ENCODE measurements at places on chromosomes 11 and 22.

GRCh38 chr11:81484196-81484595 lies 1249.5 kb downstream of the FAM181B start:
- no peak for DNase-seq

DNA sequence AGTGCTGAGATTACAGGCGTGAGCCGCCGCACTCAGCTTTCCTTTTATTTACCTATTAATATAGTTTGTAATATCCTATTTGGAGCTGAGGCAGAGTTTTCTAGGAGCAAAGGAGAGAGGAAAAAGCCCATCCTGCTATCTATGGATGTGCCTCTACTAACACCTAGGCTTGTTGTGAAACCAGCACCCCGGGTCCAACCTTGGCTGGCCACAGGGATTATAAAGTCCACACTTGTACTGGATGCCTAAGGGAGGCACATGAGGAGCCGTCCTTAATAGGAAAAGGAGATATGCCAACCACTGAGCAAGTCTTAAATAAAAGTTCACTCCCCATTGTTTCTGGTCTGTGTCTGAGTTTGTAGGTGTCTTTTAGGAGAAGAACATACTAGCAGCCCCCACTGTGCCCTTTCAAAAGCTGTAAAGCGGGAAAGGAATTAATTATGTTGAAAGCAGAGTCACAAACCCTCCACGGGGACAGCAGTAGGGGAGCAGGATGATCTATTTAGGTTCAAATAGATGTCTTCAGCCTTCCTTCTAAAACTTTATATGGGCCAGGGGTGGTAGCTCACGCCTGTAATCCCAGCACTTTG lies 29.3 kb downstream of the RRP7A start:
- no peak for DNase-seq

- no peak for DNase-seq
Observed at GRCh38 chr22:42072606-42073330, 1.3 kb upstream of the PHETA2 start.

- DNase-seq, result peak; percentile 96
Observed at GRCh38 chr22:32985899-32986765, 72.0 kb downstream of the SYN3 start.

DNA sequence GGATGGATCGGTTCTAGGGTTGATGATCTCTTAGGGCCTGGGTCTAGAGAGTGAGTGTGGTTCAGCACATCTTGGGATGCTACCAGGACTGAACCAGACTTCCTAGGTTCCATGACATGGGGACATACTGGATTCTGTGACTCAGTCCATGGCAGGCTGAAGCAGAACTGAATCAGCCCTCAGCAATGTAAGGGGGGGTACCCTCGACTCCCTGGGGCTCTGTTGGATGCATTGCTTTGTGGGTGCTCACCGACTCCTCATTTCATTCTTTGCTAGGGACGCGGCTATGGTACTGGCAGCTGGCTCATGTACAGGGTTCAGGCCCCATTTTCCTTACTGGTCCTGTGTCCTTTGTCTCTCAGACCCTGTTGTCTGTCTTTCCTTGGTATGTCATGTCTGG lies 733 bp upstream of the GRAMD1B start:
- DNase-seq, result no peak

- no peak for DNase-seq
Observed at GRCh38 chr22:24695060-24695459, 79.5 kb downstream of the PIWIL3 start.

GRCh38 chr11:126328001-126328390 lies 24.1 kb downstream of the DCPS start:
- DNase-seq, result no peak

DNA sequence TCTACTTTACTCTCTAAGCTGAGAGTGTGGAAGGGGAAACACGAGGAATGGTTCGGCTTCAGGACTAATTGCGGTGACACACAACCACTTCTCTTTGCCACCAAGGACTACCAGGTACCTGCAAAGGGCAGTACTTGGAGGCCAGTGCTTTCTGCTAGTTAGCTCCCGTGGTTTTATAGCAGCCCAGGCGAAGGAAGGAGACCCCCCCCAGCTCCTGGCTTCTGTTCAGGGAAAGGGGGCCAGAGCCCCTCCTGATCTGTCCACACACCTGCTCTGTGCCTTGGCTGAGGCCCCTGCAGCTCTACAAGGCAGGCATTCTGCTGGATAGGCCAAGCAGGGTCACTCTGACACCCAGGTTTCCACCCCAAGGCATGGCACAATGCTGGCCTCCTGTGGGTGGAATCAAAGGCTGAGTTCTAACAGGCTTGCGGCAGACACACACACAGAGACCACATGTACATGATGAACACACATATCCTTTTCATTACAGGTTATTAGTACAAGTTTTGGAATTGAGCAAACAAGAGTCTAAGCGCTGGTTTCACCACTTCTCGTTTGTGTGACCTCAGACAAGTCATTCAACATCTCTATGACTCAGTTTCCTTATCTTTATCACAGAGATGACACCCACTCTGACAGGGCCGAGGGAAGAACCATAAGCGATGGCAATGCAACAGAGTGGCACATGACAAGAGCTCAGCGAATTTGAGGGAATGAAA lies 7.5 kb downstream of the SERPIND1 start:
- no peak for DNase-seq

DNA sequence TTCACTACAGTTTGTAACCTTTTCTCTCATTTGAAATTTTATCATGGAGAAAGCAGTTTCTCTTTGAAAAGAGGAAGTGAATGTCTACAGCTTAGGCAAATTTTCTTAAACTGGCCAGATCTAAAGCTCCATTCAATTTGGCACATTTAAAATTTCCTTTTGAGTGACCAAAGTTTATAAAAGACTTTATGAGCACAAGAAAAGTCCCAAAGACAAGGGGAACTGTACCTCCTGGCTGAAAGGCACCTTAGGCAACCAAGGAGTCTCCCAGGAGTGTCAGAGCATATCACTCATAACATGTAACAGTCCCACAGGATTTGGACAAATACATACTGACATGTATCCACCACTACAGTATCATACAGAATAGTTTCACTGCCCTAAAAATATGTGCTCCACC lies 41.3 kb downstream of the NARS2 start:
- no peak for DNase-seq

DNA sequence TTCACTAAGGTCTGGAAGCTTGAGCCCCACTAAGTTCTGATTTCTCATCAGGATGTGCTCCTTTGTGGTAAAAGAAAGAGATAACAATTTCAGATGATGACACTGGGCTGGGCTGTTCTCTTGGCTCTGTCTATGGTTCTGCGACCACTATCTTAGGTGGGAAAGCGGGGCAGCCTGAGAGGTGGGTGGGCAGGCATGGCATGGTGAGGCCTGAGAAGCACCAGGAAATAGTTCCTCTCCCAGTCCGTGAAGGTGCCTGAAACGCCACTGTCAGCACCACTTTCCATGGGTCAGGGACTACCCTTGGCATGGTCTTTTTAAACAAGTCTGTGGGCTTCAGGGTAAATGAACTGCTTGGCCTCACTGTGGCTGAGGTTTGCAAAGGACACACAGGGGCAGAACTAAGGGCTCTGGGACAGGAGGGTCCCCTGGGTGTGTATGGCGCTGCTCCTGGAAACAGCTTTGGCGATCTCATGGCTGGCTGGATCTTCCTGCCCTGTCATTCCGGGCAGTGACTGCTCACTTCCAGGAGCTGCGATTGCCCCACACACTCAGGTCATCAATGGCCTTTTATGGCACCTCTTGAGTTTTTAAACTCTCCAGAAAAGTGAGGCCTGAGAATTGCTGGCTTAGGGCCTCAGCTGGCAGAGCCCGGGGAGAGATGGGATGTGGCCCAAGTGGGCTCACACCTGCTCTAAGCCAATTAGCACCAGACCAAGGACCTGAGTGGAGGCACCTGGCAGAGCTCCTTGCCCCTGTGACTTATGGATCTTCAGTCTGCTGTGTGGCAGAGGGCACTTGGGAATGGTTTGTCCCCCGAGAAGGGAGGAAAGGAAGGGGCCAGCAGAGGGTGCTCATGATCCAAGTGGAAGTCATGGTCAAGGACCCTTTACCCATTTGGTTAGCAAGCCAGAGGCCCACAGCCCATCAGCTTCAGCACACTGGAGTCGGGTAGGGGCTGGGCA lies 55.6 kb upstream of the LYVE1 start:
- DNase-seq, result peak; percentile 45

- no peak for DNase-seq
Observed at GRCh38 chr11:128273736-128274135, 313.6 kb downstream of the ETS1 start.

GRCh38 chr11:44684859-44685281 lies 41.9 kb upstream of the TSPAN18 start:
- no peak for DNase-seq

- DNase-seq, result peak; percentile 63
Observed at GRCh38 chr11:84780689-84781293, 846.4 kb downstream of the DLG2 start.

- DNase-seq, result no peak
Observed at GRCh38 chr11:109984634-109985289, 108.4 kb upstream of the ZC3H12C start.

- no peak for DNase-seq
Observed at GRCh38 chr11:44444770-44445321, 120.6 kb upstream of the CD82 start.

GRCh38 chr11:3155691-3156258 lies 9.3 kb downstream of the OSBPL5 start:
- DNase-seq, result peak; percentile 30

DNA sequence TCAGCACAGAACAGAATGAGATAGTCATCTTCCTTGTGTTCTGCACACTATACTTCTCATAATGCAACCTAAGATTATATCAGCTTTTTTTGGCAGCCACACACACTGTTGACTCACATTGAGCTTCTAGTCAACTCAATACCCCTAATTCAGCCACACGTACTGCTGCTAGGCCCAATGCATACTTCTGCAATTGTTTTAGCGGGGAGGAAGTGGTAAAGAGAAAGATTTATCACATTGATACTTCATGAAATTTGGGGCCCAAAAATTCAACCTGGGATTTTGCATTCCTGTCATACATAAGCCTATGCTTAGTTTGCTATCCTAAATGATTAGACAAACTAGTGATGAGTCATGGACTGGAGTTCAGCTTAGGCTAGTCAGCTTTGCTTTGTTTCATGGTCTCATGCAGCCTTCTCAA lies 8.6 kb upstream of the UPB1 start:
- DNase-seq, result no peak

DNA sequence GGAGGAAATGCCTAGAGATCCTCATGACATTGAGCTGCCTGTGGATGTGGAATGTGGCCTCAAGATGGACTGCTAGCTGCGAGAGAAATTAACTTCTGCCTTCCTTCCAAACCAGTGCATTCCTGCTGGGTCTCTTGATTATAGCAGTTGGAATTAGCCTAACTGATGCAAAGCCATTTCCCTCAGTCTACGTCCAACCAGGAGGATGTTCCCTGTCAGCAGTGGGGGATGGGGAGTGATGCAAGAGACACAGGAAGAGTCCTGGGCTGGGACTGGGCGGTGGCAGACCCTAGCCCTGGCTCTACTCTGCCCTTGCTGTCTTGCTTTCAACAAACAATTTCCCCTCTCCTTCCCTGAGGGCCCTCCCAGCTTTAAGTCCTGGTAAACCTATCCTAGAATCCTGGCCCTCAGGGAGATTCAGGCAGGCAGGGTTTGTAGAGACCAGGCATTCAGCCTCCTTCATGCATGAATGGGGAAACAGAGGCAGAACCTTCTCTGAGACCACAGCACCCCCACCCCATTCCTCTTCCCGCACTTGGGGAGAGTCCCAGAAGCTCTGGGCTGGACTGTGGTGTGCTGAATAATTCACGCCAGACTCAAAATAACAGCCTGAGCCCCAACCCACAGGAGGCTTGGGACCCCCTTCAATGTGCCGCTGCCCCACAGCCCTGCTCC lies 17.0 kb downstream of the C11orf96 start:
- no peak for DNase-seq

- DNase-seq, result peak; percentile 36
Observed at GRCh38 chr11:94933223-94934130, 39.9 kb downstream of the CWC15 start.

GRCh38 chr11:125464270-125464662 lies 31.8 kb downstream of the FEZ1 start:
- DNase-seq, result no peak

- DNase-seq, result no peak
Observed at GRCh38 chr22:29215012-29215860, 9.5 kb downstream of the EMID1 start.

- no peak for DNase-seq
Observed at GRCh38 chr11:77617892-77618291, 19.7 kb downstream of the CLNS1A start.

DNA sequence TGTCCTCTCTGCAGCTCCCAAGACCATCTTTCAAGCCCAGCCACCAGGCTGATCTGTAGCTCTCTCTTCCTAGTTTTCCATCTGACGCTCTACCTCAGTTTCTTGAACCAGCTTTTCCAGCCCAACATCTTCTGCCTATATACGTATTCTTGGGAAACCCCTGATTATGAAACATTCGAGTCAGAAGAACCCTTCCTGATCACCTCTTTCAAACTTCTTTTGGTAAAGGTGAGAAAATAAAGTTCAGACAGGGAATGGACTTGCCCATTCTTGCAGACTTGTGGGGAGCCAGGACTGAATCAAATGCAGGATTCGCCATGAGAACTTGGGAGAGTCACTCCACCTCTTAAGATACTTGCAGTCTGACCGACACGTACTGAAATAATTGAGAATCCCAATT lies 169.5 kb upstream of the NARS2 start:
- DNase-seq, result no peak

DNA sequence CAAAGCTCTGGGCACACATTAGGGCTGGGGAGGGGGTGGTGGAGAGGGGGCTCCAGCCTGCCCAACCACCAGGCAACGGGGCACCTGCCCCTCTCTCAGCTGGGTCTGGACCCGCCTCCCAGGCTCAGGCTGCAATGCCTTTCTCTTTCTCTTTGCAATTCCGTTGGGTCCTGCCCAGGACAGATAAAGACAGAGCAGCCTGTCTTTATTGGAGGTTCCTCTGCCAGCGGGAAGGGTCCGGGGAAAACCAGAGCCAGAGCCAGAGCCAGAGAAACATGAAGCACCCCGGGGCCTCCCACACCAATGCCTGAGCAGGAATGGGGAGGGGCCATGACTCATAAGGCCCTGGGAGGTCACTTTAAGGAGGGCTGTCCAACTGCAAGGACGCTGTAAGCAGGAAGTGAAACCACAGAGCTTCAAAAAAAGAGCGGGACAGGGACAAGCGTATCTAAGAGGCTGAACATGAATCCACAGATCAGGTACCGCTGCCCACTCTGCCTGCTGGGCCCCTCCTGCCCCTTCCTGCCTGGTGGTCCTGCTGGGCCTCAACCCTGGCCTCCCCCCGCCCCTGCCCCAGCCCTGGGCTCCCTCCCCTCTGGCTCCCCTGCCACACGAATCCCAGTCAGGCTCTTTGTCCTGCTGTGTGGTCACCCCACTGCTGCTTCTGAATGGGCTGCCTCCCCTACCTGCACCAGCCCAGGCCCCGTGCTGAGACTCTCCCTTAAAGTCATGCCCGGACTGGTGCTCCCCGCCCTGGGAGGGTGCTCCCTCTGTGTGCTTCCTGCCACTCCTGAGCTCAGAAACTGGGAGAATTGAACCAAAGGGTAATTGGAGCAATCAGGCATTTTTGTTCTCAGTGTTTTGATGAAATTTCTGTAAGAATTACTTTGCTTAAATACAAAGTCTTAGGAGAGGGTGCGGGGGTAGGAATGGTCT lies at the start of gene APOBEC3B:
TSS of gene APOBEC3B (plus strand) at position 356 of the 936 bp plus-strand sequence. CDS start at position 463, 107 bp downstream.
- DNase-seq, result peak; percentile 84

- DNase-seq, result no peak
Observed at GRCh38 chr22:44102121-44102520, 78.0 kb downstream of the PARVB start.

GRCh38 chr22:49633010-49633324 lies 194.7 kb downstream of the BRD1 start:
- no peak for DNase-seq

- DNase-seq, result no peak
Observed at GRCh38 chr11:127601578-127601977, 601.0 kb upstream of the KIRREL3 start.
